CD4-positive, alpha-beta T cell treated with Interleukin-12 subunit alpha and Interleukin-12 subunit beta, for 1 hour (primary cell): ENCODE measurements at places on chromosomes 3 and 15.

DNA sequence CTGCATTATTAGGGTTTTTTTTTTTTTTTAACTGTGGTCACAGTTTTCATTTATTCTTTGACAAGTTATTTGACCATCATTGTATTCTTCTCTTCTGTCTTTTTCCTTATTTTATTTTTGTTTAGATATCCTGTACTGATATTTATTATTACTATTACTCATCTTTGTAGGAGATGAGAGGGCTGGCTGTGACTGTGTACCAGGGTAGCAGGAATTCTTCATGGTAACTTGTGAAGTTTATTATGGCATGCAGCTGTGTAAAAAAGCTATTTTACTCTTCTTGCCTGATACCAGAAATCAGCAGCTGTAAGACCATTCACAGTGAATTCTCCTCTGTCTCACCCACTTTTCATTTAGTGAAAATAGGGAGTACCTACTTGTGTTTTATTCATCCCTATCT is 44.5 kb downstream of the ATP6V1A start:
- no peak for DNase-seq

DNA sequence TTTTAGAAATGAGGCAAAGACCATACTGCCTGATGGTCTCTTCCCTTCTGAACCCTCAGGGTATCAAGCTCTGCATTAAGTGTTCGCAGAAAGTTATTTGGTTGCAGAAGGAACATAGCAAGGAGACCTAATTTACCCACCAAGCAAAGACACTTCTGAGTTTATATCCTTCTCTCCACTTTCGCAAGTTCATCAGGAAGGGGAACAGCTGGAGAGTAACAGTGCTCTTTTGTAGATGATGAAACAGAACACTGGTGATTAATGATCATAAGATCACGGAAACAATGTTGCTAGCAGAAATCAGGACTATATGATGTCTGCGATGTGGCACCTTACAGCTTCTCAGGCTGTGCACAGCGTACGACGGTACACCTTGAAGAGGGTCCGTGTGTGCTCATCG is 62.1 kb downstream of the NCEH1 start:
- DNase-seq: no peak

DNA sequence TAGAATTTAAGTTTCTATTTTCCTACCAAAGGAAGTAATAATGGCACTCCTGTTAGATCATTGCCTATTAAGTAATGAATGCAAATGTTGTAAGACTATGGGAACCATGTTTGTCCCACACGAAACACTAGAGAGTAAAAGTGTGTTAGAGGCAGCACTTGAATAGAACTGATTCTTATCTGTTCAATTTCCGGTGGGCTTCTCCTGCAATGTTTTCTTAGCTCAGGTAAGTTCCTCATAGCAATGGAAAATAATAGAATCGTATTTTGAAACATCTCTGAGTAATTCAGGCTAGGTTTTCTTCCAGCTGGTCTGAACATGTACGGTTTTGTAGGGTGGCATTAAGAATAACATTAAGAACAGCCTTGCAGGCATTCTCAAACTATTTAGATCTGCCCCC is 145.3 kb upstream of the LIPC start:
- DNase-seq: no peak

DNA sequence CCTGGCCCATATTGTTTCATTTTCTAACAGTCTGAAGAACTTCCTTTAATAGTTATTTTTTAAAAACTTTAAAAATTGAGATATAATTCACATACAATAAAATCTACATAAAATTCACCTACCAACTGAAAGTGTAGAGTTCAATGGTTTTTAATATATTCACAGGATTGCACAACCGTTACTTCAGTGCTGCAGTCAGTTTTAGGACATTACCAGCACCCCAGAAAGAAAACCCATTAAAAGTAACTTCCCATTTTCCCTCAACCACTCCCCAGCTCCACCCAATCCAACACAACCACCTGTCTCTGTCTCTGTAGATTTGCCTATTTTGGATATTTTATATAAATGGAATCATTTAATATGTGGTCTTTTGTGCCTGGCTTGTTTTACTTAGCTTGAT is 29.6 kb downstream of the MGA start:
- DNase-seq: no peak

GRCh38 chr15:40357723-40358470 is at the start of gene DISP2:
Gene DISP2 (plus strand): TSS chr15:40358219. CDS start chr15:40358322, 103 bp downstream.
- DNase-seq: peak; percentile 92

GRCh38 chr3:102224171-102224570 is 210.6 kb upstream of the ZPLD1 start:
- no peak for DNase-seq

DNA sequence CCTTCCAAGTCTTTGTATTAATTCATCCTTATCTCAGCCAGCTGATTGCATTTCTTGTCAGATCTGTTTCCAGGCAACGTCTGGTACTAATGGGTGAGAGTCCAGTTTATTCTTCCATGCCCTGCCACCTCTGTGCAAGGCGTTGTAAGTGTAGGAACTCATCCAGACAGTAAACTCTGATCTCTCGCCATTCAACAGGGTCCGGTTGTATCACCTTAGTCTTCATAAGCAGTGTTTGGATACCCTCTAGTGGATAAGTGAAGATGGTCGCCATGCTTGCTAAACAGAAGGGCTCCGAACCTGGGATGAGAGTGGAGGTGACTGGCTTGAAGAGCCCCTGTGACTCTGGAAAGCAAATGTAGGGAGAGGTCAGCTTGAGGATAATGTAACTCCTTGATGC is 51.6 kb upstream of the CMTM7 start:
- peak; percentile 60 for DNase-seq

DNA sequence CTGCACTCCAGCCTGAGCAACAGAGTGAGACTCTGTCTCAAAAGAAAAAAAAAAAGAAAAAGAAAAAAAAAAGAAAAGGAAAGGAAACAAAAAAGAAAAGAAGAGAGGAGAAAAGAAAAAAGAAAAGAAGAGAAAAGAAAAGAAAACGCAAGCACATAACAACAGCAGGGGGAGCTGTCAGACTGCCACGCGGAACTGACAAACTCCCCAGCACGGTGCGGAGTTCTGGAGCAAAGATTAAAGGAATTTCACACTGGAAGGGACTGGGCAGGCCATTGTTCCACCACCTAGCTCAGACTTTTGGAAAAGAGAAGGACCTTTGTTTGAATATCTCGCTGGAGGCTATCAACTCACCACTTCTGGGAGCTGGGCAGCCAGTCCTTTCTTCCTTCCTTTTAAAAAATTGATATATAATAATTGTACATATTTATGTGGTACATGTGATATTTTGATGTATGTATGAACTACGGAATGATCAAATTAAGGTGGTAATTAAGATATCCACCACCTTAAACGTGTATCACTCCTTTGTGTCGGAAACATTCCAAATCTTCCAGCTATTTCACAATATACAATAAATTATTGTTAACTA is 40.5 kb downstream of the DPPA2 start:
- DNase-seq: no peak

DNA sequence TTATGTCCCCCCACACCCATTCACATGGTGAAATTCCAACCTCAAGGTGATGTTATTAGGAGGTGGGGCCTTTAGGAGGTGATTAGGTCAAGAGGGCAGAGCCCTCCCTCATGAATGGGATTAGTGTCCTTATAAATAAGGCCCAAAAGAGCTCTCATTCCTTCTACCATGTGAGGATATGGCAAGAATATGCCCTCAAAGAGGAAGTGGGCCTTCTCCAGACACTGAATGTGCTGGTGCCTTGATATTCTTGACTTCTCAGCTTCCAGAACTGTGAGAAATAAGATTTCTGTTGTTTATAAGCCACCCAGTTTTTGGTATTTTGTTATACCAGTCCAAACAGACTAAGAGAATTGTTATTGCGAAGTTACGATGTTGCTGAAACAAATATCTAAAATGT is 94.4 kb downstream of the ANKRD28 start:
- no peak for DNase-seq

GRCh38 chr3:50662408-50662807 is 12.3 kb upstream of the DOCK3 start:
- no peak for DNase-seq

DNA sequence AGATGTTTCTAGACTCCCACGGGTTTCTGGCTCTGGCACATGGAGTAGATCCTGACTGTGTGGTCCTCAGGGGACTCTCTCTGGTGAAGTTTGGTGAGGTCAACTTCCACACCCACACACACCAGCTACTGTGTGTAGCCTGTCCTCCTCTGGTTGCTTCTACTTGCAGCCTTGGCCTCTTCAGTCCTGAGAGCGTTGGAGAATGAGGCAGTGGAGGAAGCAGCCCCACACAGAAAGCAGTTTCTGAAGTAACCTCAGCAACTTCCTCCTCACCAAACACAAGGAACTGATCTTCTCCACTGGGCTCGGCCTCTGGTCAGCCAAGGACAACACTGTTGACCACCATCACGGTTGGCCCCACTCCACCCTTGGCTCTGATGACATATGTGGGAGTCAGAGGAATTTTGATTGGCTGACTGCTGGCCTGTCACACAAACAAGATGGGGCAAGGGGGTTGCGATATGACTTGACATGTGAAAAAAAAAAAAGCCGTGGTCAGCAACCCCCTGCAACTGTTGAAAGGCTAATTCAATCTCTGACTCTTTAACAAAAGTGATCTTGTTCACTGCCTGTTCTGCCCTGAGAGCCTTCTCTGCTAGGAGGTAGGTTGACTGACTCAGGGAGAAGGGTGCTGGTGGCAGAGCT is 19.6 kb downstream of the CD86 start:
- DNase-seq: peak; percentile 17

GRCh38 chr3:156311431-156311830 is 191.1 kb downstream of the KCNAB1 start:
- DNase-seq: no peak

- no peak for DNase-seq
Observed at GRCh38 chr3:186280737-186281136, 81.3 kb downstream of the DGKG start.

- peak; percentile 51 for DNase-seq
Observed at GRCh38 chr3:8110966-8111798, 390.4 kb upstream of the LMCD1 start.
